CD4-positive, alpha-beta T cell (primary cell): ENCODE measurements at places on chromosomes 5 and 9.

- no peak overlapping the region for H3K27ac ChIP-seq
- no peaks in the 10 kb centered on the region for H3K4me1 ChIP-seq
- peaks cover 34% of the 10 kb centered on the region for H3K36me3 ChIP-seq
- H3K4me3 ChIP-seq = no peak overlapping the region
- no peaks in the 10 kb centered on the region for H3K27me3 ChIP-seq
These were observed 21.2 kb downstream of the DYNC2I2 start for GRCh38 chr9:128635266-128636023.

GRCh38 chr9:125924351-125924750, 177.2 kb downstream of the PBX3 start:
- no peaks in the 10 kb centered on the region for H3K4me1 ChIP-seq
- H3K27ac ChIP-seq = no peak overlapping the region
- H3K4me3 ChIP-seq = no peak overlapping the region
- no peaks in the 10 kb centered on the region for H3K36me3 ChIP-seq

DNA sequence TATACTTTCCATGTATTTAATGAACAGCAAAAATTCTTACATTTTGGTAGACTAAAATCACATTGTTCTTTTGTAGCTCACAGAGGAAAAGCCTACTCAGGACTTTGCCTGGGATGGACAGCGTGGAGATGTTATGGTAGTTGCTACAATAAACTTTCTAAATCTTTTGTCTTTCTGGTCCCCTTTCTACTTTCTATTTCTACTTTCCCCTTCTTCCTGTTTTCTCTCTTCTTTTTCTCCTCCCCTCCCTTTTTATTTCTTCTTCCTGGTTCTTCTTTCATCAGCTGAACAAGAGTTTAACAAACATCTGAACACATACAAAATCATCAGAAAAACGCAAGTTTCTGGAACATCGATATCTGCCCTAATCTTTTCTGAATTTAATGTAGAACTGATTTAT, 15.6 kb upstream of the GDNF start:
- no peaks in the 10 kb centered on the region for H3K4me1 ChIP-seq
- no peaks in the 10 kb centered on the region for H3K36me3 ChIP-seq
- peaks cover 3% of the 10 kb centered on the region for H3K27me3 ChIP-seq
- H3K4me3 ChIP-seq = no peak overlapping the region
- H3K27ac ChIP-seq = no peak overlapping the region

DNA sequence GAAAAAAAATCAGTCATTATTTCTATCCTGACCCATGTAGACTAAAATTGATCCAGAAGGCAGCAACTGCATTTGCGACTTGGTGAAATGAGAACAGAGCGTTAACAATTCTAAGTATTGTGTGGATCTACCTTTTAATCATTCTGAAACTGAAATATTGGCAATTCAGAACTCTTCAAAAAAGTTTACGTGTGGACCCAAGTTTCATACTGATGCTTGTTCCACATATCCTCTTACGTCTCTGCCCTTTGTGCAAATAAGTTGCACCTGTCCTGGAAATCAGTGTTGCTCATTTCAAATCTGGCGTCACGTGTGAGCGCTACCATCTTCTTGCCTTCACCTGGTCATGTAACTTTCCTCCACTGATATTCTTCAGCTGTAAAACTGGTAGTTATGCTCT, 74.7 kb downstream of the NTRK2 start:
- no peaks in the 10 kb centered on the region for H3K27me3 ChIP-seq
- no peaks in the 10 kb centered on the region for H3K4me1 ChIP-seq
- DNase-seq = no peak
- no peak overlapping the region for H3K4me3 ChIP-seq

DNA sequence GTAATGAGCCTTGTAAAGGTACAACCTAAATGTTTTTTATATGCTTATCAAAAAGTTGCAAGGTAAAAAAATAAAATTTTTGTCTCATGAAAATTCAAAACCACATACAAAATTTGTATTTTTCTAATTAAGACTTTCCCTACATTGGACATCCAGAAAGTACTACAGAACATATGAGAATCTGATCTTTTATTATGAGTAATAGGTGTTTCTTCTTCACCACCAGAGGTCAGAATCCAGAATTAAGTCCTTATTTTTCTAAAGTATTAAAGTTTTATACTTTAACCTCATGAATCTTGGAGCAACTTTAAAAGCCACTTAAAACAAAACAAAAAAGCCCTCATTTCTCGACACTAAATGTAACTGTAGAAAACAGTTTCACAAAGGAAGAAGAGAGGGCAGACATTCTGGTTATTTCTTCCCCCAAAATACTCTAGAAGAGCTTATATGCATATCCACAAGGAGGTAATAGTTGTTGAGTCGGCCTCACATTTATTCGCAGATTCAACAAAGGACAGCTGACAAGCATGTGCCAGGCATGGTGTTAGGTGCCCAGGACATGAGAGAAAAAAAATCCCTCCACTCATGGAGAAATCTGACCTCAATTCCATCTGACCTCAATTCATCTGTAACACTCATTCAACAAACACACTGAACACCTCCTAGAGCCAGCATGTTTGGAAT, 69.3 kb downstream of the MLLT3 start:
- H3K4me3 ChIP-seq = no peak overlapping the region
- H3K27me3 ChIP-seq = no peaks in the 10 kb centered on the region
- no peaks in the 10 kb centered on the region for H3K36me3 ChIP-seq
- peaks cover 16% of the 10 kb centered on the region for H3K4me1 ChIP-seq
- no peak overlapping the region for H3K27ac ChIP-seq

DNA sequence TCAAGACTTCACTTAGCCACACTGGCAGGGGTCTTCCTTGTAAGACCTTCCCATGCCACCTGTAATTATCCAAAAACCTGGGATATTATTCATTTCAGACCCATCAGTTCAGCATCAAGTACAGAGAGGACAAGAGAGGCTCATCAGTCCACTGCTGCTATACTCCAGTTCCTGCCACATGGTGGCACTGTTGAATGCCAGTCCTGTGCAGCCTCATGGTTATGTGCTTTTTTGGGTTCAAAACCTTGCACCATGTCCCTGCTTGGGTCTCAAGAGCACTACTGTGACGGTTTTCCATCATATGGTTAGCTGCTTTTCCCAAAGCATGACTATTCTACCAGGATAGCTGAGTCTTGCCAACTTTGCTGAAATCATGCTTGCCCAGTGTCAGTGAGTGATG, 8.5 kb downstream of the PTGS1 start:
- peaks cover 5% of the 10 kb centered on the region for H3K27me3 ChIP-seq
- no peaks in the 10 kb centered on the region for H3K36me3 ChIP-seq
- H3K27ac ChIP-seq = no peak overlapping the region
- no peak for DNase-seq

DNA sequence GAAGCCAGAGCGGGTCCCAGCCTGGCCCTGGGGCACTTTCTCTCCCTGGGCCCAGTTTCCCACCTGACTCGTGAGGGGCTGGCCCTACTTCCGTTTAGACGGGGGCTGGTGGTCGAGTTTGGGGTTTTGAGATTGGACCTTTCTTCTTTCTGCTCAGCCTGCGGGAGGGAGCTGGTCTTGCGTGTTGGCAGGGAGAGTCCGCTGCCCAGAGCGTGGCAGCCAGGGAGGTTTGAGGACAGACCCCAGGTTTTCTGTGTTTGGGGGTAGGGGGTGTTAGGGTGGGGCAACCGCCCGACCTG, 6.0 kb upstream of the PITX1 start:
- H3K4me1 ChIP-seq = peaks cover 26% of the 10 kb centered on the region
- H3K36me3 ChIP-seq = no peaks in the 10 kb centered on the region
- peaks cover 72% of the 10 kb centered on the region for H3K27me3 ChIP-seq
- no peak overlapping the region for H3K27ac ChIP-seq

DNA sequence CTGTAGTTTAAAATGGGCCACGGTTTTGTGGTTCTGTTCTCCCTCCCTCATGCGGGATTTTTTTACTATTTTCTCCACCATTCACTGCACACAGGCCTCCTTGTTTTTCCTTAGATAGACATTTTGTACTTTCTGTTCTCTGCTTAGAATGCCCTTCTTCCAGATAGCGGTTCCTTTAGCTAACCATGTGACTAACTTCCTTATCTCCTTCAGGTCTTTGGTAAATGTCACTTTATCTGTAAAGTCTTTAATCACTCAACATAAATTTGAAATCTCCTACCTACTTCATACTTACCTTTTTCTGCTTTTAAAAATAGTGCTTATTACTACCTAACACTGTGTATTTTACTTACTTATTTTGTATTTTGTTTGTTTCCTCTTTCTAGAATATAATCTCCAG, 15.0 kb downstream of the FER start:
- H3K4me1 ChIP-seq = no peaks in the 10 kb centered on the region
- no peaks in the 10 kb centered on the region for H3K27me3 ChIP-seq
- H3K36me3 ChIP-seq = no peaks in the 10 kb centered on the region
- H3K27ac ChIP-seq = no peak overlapping the region

GRCh38 chr5:7851617-7852289, 820 bp upstream of the CFAP90 start:
- no peak overlapping the region for H3K4me3 ChIP-seq
- H3K36me3 ChIP-seq = no peaks in the 10 kb centered on the region
- peaks cover 29% of the 10 kb centered on the region for H3K4me1 ChIP-seq
- no peak for DNase-seq
- H3K27ac ChIP-seq = no peak overlapping the region

GRCh38 chr5:147538236-147538635, 28.4 kb upstream of the DPYSL3 start:
- no peak overlapping the region for H3K4me3 ChIP-seq
- no peaks in the 10 kb centered on the region for H3K27me3 ChIP-seq
- no peaks in the 10 kb centered on the region for H3K36me3 ChIP-seq
- no peaks in the 10 kb centered on the region for H3K4me1 ChIP-seq
- no peak overlapping the region for H3K27ac ChIP-seq
- DNase-seq = no peak

DNA sequence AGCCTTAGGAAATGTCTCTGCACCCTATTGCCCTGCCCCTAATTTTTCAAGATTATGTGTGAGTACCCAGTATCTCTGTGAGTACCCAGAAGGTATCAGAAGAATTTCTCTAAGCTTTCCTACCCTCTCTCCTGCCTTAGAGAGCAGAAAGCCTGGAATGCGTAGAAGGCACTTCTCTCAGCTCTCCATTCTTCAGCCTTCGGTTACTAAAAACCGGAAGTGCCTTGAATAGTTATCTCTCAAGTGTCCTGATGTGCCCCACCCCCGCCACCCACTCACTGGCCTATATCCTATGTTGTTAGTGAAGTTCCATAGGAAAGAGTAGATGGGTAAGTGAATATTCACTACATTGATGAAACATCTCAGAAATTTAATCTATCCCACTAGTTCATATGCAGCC, 210.7 kb upstream of the CDH10 start:
- no peak for DNase-seq
- no peaks in the 10 kb centered on the region for H3K36me3 ChIP-seq
- no peak overlapping the region for H3K27ac ChIP-seq

DNA sequence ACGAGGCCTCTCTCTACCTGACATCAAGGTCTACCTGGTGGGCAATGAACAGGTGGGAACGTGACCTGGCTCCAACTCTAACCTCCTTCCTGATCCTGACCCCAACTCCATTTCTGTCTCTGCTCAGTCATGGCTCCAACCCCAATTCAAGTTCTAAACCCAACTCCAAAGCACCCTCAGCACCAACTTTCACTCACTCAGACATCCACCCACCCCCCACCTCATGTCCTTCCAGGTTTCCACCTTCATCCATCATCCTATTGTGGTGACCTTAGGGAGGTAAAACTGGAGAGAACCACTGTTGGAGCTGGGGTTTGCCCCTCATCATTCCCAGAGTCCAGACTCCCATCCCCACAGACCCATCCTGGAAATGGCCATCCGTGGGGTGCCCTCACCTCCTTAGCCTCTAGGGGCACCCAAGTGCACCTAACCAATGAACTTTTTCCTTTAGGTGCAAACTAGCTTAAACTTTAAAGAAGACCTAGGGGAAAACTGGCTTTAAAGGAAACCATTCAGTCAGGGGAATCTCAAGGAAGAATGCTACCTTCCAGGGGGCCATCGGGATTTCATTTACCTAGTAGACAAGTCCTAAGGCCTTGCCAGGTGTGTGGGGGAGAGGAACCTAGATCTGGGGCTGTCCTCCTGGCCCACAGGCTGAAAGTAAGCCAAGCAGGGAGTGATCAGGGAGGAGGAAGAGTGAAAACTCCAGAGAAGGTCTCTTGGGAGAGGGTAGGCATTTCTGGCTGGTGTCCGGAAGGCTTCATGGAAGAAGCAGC, 11.3 kb downstream of the RGS14 start:
- no peak overlapping the region for H3K4me3 ChIP-seq
- H3K36me3 ChIP-seq = peaks cover 84% of the 10 kb centered on the region
- no peak for DNase-seq

- H3K27ac ChIP-seq = no peak overlapping the region
- no peak for DNase-seq
- H3K4me3 ChIP-seq = no peak overlapping the region
- no peaks in the 10 kb centered on the region for H3K36me3 ChIP-seq
- peaks cover 5% of the 10 kb centered on the region for H3K4me1 ChIP-seq
- peaks cover 11% of the 10 kb centered on the region for H3K27me3 ChIP-seq
These were observed 104.8 kb upstream of the ERCC6L2 start for GRCh38 chr9:95770653-95771131.
